HT1080 (cell line): ENCODE measurements at places on chromosomes 1 and 21.
A peak's percentile ranks its signal among the peaks of the same experiment; 100 is the strongest.

DNA sequence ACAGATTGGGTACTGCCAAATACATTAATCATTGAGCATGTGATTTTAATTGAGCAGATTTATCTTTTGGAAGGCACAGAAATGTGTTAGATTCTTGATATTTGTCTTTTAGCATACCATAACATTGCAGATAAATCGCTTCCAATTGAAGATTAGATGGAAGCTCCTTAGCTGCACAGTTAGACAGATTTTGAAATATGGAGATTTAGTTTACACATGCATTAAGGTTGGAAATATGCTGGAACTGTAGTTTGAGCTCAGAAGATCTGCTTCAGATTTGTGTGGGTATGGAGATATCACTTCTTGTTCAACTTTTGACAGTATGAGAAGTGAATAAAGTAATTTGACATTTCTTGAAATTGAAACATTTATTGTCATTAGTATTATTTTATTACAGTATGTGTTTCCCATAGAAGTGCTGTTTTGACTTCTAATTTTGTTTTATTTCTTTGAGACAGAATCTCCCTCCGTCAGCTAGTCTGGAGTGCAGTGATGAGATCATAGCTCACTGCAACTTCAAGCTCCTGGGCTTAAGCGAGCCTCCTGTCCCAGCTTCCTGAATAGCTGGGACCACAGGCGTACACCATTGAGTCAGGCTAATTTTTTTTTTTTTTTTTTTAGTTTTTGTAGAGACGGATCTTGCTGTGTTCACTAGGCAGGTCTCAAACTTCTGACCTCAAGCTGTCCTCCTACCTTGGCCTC lies 29.1 kb downstream of the THRAP3 start:
- no peak for DNase-seq

DNA sequence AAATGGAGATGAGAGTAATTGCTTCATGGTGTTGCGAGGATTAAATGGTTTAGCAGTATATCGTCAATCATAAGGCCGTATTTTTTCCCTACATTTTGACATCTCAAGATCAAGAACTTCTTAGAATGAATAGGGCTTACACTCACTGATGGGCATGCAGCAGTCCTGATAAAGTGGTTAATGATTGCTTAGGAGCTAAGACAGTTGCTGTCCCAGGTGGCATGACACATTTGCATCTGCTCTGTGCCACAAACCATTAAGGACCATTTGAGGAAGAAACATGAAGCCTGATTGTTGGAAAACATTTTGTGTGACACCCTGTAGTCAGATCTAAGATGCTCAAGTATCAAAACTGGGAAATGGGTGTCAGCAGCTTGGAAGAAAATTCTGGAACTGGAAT lies 81.0 kb upstream of the SGIP1 start:
- no peak for DNase-seq

DNA sequence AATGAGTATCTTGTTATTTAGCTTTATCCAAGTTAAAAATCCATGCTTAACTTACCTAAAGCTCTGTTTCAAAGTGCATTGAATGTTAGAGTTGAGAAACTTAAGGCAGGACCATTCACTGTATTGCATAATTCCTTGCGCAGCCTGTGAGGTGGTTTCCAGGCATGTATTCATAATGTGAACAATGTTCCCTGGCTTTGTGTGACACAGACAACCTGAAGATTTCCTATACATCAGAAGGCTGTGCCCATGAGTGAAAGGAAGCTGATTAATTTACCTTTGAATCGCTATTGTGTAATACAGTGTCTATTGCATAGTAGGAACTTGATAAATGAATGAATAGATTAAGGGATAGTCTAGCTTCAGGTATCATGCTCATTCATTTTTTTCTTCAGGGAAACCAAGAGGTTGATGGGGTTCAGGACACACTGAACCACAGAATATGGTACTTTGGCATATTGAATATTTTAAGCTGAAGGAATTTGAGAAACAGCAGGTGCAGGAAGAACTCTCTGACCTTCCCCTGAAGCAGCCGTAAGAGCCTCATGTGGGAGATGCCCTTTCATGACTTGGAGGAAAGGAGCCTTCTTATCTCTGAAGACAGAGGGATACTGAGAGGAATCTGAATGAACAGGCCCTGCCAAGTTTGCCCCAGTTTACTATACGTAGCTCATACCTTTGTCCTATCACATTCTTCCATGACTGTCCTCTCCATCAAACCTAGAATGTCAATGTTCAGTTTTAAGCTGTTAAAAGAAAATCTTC lies 88.6 kb upstream of the GNG12 start:
- DNase-seq, result peak; percentile 15

DNA sequence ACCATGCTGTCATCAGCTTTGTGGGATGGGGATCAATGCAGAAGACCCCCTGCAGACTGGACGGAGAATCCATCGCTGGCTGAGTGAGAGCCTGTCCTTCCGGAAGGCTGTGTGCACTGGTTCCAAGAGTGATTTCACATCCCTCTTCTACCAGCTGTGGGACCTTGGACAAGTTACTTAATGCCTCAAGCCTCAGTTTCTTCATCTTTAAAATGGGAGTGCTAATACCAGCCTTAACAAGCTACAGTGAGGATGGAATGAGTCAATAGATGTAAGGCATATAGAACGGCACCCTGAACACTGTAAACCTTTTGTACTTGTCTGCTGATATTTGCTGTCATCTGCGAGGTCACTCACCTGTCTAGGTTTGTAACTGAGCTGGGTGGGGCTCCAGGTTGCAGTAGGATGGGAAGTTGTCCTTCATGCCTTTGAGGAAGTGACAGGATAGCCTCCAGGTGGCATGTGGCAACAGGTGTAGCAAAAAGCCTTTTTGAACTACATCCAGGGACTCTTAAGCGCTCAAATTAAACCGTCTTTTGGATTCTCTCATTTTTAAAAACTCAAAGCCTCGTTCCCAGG lies 27.5 kb downstream of the TMEM51 start:
- no peak for DNase-seq

DNA sequence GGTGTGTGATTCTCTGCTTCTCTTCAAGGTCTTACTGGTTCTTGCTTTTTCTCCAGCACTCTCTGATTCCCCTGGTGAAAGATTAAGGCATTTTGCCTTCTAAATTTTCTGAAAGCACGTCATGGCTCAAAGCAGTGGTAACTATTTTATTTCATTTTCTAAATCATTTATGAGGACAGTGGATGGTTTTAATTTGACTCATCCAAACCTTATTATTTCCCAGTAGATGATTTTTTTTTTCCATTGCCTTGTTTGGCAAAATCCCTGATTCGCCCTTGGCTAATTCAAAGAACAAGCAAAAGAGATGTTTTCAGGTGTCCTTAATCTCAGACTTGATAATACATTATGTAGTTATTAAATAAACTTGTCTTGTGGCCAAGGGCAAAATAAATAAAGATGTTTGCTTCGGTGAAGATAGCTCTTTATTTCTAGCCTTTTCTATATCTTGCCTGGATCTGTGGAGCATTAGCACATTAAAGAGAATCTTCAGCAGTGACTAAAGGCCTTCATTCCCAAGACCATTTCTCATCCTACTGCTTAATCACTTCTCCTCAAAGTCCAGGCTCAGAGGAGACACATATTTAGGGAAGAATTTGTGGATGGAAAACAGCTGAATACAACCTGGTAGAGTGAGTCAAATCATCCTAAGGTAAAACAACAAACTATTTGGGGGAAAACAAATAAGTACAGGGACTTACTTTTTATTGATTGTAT lies 359.8 kb downstream of the DUSP10 start:
- no peak for DNase-seq

- peak; percentile 90 for DNase-seq
These were observed 61.4 kb upstream of the DIRAS3 start for GRCh38 chr1:68111519-68112436.

- no peak for DNase-seq
These were observed 5.0 kb upstream of the CHD5 start for GRCh38 chr1:6185151-6185550.

DNA sequence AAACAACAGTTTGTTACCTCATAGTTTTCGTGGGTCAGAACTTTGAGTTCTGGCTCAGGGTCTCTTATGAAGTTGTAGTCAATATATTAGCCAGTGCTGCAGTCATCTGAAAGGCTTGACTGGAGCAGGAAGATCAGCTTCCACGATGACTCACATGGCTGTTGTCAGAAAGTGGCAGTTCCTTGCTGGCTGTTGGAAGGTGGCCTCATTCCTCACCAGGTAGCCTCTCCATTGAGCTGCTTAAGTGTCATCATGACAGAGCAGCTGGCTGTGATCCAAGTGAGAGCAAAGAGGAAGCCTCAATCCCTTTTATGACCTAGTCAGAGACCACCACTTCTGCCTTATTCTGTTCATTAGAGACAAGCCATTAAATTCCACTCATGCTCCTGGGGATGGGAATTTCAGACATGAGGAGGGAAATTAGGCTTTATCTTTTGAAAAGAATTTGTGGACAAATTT lies 5.6 kb downstream of the OSBPL9 start:
- peak; percentile 94 for DNase-seq

DNA sequence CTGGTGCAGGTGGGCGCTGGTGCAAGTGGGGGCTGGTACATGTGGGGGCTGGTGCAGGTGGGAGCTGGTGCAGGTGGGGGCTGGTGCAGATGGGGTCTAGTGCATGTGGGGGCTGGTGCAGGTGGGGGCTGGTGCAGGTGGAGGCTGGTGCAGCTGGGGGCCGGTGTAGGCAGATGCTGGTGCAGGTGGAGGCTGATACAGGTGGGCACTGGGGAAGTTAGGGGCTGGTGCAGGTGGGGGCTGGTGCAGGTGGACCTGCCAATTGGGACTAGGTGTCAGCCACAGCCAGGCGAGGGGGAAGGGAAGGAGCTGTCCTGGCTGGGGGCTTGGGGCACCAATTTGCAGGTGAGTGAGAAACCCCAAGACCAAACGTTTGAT lies 46.5 kb upstream of the TLR5 start:
- no peak for DNase-seq

DNA sequence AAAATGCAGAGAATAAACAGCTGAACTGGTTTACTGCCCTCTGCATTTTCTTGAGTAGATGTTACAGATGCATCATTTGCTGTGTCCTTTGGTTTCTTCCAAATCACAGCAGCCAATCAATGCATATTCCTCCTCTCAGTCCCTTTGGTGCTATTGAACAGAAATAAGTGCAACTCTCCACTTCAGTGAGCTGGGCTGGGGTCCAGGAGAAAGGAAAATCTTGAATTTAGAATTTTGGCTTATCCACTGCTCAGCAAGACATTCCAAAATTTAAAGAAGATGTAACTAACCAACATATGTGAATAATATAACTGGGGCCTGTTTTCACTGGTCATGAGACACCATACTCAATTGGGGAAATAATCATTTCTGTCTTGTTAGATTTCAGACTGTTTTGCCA lies 39.2 kb downstream of the PRMT6 start:
- no peak for DNase-seq

- no peak for DNase-seq
These were observed 13.8 kb downstream of the GPATCH2 start for GRCh38 chr1:217617126-217617525.

DNA sequence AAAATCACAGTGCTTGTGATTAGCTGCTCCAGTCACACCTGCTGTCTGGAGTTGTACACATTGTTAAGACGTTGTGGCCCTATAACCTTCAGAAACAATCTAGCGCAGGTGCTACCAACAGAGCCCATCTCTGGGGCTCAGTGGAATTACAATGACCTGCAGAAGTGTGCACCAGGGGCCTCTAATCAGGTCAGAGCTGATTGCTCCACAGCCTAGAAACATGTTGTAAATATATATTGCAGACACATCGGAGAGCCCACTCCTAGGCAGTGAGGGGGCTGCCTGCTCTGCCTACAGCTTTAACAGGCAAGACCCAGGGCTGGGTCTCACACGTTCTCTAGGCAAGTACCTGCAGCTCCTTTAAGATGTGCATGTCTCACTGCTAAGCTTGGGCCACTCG lies 302.0 kb downstream of the SIPA1L2 start:
- DNase-seq, result no peak

- DNase-seq, result peak; percentile 62
These were observed 24.1 kb upstream of the RNF19B start for GRCh38 chr1:32988665-32989064.

DNA sequence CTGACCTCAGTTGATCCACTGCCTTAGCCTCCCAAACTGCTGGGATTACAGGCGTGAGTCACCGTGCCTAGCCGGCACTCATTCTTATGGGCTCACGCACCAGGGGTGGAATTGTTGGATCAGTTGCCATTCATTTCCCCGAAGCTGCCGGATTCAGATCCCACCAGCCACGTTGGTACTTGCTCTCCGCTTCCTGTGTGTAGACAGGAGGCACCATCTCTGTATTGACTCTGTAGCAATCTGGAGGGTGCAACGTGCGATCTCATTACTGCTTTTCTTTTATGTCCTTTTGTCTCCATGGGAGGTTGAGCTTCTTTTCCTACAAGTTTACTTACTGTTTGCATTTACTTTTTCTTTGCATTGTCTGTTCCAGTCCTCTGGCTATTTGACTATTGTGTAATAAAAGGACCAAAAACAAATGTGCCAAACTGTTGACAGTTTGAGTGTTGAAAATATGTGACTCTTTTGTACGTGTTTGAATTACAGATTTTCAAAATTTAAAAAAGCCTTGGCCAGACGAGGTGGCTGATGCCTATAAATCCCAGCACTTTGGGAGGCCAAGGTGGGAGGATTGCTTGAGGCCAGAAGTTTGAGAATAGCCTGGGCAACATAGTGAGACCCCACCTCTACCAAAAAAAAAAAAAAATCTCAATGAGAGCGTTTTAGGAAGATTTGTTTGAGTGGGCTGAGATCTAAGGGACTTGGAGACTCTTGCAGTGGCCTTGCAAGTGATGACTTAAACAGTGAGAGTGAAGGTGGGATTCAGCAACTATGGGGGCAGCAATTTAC lies 39.1 kb downstream of the SPSB1 start:
- DNase-seq, result no peak

DNA sequence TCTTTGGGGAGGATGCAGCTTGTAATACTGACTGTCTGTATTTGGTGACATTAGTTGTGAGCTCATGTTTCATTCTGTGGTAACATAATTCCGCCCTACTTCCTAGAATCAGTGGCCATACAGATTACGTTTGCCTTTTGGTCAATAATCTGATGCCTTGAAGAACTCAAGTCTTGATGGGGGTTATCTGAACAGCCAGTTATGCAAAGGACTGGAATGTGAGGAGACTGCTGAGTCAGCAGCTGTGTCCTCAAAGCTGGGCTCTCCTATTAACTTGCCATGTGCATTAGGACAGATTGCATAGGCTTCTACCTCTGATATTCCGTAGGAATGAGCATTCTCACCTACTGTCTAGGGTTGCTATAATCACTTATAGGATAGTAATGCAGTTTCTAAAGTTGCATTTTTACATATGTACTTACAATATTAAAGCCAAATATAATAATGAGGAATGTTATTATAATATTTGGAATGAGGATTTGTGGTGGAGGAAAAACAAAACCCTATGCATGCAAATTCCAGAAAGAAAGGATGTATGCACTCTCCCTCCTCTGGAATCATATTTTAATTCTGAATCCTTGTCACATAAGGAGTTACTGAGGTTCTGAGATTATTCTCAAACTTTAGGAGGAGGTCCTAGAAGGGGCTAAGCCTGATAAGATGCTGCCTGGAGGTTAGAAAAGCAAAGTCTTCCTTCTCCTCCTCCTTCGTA lies 116.0 kb downstream of the NOS1AP start:
- no peak for DNase-seq

DNA sequence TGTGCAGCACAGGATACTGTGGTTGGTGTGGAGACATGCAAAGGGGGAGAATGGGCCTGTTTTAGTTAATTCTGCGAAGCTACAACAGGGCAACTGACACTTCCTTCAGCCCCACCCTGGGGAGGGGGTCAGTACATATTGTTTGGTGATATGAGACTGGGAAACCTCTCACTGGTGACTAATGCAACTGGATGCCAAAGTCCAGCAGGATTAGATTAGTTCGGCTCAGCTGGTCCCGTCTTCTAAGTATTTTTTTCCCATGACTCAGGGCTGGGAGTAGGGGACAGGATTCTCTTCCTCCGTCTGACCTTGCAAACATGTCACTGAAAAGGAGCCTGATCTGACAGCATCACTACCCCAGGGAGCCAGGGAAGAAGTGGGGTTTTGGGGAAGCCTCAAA lies 43.0 kb downstream of the PLXNA2 start:
- DNase-seq, result peak; percentile 98
